Urothelium cell line (cell line): ENCODE measurements at places on chromosomes 5 and 9.

DNA sequence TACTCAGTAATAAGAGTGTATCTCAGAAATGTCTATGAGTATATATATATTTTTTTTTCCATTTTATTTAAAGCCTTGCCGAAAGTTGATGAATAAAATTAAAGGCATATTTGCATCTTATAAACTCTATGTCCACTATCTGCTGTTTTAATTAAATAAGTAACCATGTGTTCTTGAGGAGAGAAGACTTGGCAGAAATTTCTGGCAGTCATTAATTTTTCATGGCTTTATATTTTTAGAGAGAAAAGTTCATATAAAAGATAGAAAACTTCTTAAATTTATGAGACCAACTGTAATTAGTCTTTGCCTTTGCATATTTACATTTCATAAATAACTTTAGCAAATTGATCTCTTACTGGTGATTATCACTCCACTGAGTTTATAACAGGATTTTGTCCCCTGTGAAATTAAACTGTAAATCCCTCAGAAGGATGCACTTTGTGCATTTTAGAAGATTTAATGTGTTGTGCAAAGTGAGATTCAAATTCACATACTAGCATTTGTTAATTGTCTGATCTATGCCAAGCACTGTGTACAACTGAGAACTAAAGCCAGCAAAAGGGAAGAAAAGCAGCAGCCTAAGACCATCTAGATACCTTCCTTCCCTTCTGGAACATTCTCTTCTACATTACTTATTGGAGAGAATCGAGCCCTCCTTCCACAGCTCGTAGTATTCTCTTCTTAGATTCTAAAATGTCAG, 108.7 kb downstream of the SNCAIP start:
- DNase-seq, result no peak

- DNase-seq, result no peak
Observed at GRCh38 chr5:146254223-146254622, 50.8 kb downstream of the RBM27 start.

GRCh38 chr5:128966375-128966774, 1.1 kb downstream of the SLC27A6 start:
- no peak for DNase-seq

- DNase-seq, result peak; percentile 86
Observed at GRCh38 chr5:35884191-35884769, 27.6 kb downstream of the IL7R start.

- no peak for DNase-seq
Observed at GRCh38 chr9:113580041-113580953, 116.8 kb downstream of the RGS3 start.

- DNase-seq, result no peak
Observed at GRCh38 chr5:148992265-148992664, 70.6 kb downstream of the SH3TC2 start.

DNA sequence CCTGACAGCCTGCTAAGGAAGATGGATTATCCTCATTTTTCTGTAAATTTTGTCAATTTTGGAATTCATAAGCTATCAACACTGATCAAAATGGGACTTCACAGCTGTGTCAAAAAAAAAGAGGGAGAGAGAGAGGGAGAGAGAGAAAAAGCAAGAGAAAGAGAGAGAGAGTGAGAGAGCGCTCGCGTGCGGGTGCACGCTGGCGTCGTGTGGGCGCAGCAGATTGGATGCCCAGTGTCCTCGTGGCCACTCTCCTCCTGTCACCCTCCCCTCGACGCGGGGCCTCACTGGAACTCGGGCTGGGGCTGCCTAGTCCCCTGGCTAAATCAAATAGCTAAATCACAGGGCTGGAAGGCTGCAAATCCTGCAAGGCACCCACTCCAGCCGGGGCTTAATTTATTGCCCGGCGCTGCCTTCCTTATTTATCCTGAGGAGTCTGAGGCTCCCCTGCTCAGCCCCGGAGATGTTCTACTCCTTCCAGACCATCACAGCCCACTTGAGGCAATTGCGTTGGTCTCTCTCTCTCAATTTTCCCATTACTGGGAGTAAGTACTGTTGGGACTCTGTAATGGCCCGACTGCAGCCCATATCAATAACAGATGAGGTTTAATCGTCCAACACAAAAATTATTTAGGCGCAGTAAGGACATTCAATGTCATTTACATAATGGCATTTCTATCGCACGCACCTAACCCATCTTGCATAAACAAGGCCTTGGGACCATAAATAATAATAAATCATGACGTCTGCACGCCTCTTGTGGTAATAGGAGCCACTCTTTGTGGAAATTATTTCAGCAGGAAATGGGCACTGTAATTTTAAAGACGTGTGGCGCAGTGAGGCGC, 94.2 kb downstream of the PAX5 start:
- DNase-seq, result no peak

DNA sequence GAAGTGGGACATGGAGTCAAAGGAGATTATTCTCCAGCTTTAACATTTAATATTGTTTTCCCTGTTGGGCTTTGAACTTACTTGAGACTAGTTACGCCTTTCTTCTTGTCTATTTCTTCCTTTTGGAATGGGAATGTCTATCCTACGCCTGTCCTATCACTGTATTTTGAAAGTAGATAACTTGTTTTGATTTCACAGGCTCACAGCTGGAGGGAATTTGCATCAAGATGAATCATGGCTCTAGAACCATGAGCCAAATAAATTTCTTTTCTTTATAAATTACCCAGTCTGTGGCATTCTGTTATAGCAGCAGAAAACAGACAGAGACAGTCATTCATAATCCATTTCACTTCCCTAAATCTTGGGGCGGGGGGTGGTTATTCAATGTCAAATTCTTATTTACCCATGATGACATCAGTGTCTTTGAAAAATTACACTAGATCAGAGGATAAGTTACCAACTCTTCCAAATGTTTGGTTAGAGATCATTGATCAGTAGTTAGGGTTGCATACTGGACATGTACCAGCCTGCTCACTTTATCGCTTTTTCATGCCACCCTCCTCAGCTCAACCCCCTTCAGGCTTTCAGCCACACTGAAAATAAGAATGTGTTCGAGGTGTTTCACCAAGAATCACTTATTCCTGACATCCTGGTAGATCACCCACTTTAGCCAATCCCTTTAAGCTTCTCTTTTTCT, 419.6 kb upstream of the PIK3R1 start:
- DNase-seq, result no peak

GRCh38 chr9:36136894-36137391, 410 bp downstream of the GLIPR2 start:
- no peak for DNase-seq

GRCh38 chr5:30502277-30502676, 691.2 kb upstream of the CDH6 start:
- DNase-seq, result peak; percentile 75

DNA sequence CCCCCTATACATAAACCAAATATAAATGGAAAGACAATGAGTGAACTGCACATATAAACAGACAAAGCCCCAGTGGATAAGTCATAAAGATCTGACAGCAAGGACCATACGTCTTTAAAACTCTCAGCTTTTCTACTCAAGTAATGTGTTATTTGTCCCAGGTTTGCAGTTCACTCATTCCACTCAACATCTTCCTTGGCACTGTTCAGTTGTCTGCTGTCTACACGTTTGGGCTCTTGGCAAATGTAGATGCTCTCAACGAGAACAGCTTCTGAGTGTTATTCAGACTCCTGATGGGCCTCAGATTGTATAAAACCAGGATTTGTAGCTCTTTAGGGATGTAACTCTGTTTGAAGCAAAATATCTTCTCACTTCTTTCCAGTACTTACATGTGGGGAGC, 198.2 kb upstream of the SEMA6A start:
- no peak for DNase-seq

GRCh38 chr5:158212917-158213316, 354.0 kb upstream of the CLINT1 start:
- DNase-seq, result peak; percentile 41

DNA sequence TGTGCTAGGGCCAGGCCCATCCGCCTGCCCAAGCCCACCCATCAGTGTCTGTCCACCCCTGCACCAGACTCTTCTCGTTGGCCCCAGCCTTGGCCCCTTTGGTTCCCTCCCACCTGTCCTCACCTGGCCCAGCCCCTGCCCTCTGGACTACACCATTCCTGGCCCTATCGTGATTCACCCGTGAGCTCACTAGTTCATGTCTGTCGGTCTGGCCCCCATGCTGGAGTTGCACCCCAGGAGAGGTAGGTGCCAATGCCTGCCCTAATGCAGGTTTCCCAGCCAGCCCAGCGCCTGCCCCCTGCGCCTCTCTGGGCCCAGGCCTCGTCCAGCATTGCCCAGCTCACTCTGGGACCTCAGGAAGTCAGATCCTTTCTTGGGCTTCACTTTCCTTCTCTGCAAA, 115.4 kb upstream of the LMX1B start:
- no peak for DNase-seq

GRCh38 chr9:6538666-6539071, 106.9 kb downstream of the GLDC start:
- DNase-seq, result no peak

GRCh38 chr5:133113331-133114061, 61.7 kb downstream of the HSPA4 start:
- peak; percentile 74 for DNase-seq

GRCh38 chr5:151092762-151093161, 11.9 kb upstream of the TNIP1 start:
- peak; percentile 77 for DNase-seq

DNA sequence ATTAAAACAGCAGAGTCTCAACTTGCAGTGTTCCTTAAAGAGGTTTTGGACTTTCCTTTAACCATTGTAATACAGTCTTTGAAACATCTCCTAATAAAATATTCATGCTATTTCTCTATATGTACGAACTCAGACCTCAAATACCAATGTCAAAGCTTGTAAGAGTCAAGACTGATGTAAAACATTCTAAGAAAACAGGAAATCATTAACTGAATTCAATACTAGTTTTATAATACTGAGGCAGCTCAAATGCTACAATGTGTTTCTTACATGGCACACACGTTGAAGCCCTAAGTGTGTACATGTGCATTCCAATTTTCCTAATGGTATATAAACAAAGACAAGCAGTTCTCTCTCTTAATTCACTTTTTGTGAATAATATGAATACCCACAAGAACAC, 11.6 kb downstream of the PSIP1 start:
- DNase-seq, result no peak

DNA sequence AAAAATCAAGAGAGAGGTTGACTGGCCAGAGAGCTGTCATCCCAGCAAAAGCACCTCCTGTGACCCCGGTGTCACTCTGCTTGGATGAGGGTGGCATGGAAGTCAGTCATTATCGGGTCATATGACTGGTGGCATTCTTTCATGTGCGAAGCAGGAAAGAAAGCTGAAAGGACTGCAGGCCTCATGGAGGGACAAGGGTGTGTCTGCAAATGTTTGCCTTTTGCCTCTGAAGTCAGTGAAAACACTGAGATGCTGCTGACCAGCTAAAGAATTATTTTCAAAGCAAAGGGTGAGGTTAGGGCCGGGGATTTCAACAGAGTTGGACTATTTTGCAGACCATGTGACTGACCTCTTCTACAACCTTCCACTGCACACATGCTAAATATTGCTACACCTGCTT, 298.3 kb downstream of the CSNK1G3 start:
- DNase-seq, result no peak

GRCh38 chr5:125595095-125595494, 828.1 kb upstream of the GRAMD2B start:
- no peak for DNase-seq

DNA sequence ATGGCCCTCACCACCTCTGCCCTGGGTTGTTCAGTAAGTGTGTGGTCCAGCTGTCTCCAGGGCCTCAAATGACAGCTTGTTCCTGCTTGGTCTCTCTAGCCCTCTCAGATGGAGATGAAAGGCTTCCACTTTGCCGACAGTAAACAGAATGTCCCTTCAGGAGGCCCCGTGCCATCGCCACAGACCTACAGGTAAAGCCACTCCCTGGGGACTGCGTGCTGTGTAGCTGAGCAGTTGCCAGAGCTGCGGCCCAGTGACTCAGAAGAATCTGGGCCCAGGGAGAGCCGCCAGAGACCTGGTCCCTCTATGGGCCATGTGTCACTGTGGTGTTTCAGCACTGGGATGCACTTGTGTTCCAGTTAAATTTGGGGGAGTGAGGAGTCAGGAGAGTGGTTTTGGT, 10.6 kb upstream of the POMT1 start:
- no peak for DNase-seq

DNA sequence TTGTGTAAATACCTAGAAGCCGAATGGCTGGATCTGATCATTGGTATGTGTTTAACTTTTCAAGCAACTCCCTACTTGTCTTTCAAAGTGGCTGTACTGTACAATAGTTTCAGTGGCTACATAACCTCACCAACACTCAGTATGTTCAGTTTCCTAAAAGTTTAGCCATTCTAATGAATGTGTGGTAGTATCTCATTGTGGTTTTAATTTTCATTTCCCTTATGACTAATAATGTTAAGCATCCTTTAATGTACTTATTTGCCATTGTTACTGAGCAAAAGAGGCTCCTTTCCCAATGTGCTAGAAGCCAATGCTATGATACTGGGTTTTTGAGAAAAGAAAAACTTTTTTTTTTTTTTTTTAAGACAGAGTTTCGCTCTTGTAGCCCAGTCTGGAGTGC, 27.8 kb upstream of the ALDOB start:
- DNase-seq, result no peak

DNA sequence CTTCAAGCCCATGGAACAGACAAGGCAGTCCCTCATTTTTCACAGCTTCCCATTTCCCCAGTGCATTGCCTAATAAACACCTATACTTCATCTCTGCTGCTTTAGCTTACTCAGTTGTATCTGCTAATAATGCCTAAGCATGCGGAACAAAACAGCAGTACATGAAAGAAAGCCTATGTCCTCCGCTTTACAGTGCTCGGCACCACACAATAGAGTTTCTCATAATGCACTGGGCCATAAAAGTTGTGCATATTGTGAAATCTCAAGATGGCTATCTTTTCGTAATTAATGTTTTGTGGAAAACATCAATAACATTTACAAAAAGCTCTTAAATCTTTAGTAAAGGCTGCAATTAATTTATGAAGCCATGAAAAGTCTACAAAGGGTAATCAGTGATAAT, 69.3 kb downstream of the DENND1A start:
- DNase-seq, result no peak

GRCh38 chr9:13508681-13509080, 229.2 kb upstream of the MPDZ start:
- DNase-seq, result no peak

DNA sequence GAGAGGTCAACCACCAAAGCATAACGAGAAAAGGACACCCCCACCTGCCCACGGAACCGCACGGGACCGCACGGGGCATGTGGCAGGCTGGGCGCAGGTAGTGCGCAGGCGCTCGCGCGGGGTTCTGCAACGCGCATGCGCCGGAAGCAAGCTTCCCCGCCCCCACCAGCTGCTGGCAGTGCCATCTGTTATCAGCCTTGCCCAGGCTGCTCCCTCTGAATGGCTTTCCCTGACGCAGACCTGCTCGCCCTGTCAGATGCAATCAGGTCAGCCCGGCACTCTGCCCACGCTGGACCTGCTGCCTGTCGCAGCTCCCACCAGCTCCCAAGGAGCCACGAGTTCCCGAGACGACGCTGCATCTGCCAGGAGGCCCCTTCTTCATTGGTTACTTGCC, 22.8 kb downstream of the PTCH1 start:
- DNase-seq, result no peak

- peak; percentile 76 for DNase-seq
Observed at GRCh38 chr9:127877566-127877998, at the start of gene AK1. Gene AK1 (minus strand): TSS chr9:127877675. CDS start chr9:127874617, 3,058 bp downstream.

DNA sequence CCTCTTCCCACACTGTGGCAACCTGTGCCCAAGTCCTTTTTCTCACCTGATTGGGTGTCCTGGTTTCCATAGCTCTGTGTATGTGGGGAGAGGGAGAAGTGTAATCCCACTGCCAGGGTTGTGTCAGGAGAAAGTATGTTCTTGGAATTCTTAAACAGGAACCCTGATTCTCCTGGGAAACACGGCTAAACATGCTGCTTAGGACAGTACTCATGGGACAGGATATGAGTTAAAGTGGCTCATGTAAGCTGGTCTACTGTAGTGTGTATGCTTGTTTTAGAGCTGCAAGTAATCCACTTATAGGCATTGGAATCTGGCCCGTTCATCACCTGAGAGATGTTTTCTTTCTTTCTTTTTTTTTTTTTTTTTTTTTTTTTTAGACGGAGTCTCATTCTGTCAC, 23.9 kb downstream of the ARHGEF28 start:
- no peak for DNase-seq
